ENCODE measurements at places on chromosomes 3 and 15. TPM values are rescaled to one million over a fixed set of nuclear protein-coding genes. Genes with fewer than 3 reads are reported as not detected.

The MINAR1 gene
- total RNA-seq = 0.22 TPM

The SLCO2A1 gene
- total RNA-seq = 13.8 TPM

The PTPRG gene
- 112 TPM for total RNA-seq

The SLC28A1 gene
- not detected for total RNA-seq

The LYZL4 gene
- not detected for total RNA-seq

- no peak for DNase-seq
These were observed 11.0 kb downstream of the SPTBN5 start for GRCh38 chr15:41882689-41883483.

DNA sequence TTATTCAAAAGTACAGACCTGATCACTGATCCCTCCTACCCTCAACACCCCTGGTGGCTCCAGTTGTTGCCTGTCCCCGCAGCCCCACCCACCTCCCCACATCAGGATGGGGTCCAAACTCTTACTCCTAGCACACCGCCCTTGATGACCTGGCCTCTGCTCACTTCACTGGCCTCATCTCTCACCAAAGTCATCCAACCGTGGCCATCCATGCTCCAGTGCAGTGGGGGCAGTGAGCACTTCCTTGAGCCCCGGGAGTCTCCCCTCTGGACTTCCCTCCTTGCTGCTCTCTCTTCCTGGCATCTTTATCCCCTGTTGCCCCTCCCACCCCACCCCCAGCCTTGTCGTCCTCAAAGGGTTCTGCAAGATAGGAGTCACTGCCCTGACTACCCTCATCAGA is 191.1 kb downstream of the CACNA2D3 start:
- DNase-seq = no peak

GRCh38 chr3:106673926-106674569 is 703.2 kb upstream of the CCDC54 start:
- DNase-seq = no peak

- DNase-seq = no peak
These were observed 142.3 kb downstream of the KLHL25 start for GRCh38 chr15:85652457-85652856.

- peak; percentile 76 for DNase-seq
These were observed 17.1 kb downstream of the TRAIP start for GRCh38 chr3:49839193-49839809.

GRCh38 chr3:41898631-41899030 is 63.3 kb downstream of the ULK4 start:
- no peak for DNase-seq

- DNase-seq = no peak
These were observed 11.4 kb upstream of the MEX3B start for GRCh38 chr15:82056958-82057823.

- no peak for DNase-seq
These were observed 169.2 kb downstream of the UBE2E2 start for GRCh38 chr3:23372285-23372684.

- DNase-seq = no peak
These were observed 507.0 kb downstream of the ZPLD1 start for GRCh38 chr3:102941786-102942185.

- DNase-seq = no peak
These were observed 29.6 kb downstream of the PPP4R2 start for GRCh38 chr3:73026111-73026759.

DNA sequence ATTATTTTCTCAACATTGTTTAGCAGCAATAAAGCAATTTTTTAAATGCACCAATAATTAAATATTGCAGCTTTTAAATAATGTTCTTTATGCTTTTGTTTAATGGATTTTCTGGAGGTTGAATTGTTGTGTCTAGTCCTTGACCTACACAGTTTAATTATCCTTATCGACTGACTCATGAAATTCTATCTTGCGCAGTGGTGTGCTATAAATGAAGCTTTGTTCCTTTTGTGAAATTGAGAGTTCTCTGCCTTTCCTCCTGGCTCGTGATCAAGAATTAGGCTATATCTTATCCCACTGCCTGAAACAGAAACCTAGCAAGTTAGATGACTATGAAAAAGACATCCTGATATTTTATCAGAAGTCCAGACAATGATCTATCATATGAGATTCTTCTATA is 37.0 kb upstream of the PIK3R4 start:
- DNase-seq = no peak

- DNase-seq = no peak
These were observed 558.5 kb downstream of the FOXP1 start for GRCh38 chr3:71025010-71025409.

GRCh38 chr15:29091666-29092065 is 178.0 kb downstream of the NSMCE3 start:
- DNase-seq = no peak

GRCh38 chr3:61520966-61521628 is 40.3 kb upstream of the PTPRG start:
- DNase-seq = no peak

DNA sequence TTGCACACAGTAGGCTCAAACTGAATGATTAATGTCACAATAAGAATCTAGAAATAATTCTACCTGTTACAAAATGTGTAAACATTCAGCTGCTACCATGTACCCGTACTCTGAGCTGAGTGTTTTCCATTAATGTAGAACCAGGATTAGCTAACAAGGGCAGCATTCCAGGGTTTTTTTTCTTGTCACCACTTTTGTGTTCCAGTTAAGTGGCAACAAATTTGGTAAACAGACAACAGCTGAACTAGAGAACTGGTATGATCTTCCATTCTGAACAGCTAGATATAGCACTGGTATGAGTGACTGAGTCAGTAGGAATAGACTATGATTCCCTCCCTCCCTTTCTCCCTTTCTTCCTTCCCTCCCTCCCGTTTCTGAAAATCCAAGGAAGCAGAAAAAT is 229.4 kb downstream of the CD47 start:
- DNase-seq = no peak

- peak; percentile 34 for DNase-seq
These were observed 58.0 kb downstream of the CMTM8 start for GRCh38 chr3:32296251-32297204.

DNA sequence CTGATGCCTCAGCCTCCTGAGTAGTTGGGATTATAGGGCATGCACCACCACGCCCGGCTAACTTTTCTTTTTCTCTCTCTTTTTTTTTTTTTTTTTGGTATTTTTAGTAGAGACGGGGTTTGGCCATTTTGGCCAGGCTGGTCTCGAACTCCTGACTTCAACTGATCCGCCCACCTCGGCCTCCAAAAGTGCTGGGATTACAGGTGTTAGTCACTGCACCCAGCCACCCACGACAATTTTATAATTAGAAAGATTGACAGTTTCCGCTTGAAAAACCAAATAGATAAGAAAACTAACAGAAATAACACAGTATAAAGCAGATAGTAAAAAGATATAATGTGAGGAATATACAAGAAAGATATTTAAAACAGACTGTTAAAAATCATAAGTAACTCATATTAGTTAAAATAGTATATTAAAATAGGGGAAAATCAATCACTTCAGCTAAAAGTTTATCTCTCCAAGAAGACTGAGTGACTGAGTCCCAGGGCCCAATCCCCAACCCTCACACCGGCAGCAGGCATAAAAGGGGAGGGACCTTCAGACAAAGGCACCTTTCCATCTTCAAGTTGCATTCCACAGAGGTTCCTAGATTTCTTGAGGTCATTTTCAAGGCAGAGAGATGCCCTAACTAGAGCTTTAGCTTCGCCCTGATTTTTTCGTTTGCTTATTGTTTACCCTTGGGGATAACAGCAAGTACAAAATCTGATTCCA is 1.4 kb upstream of the WHAMM start:
- no peak for DNase-seq

- peak; percentile 16 for DNase-seq
These were observed 1560.4 kb downstream of the OTOL1 start for GRCh38 chr3:163056874-163057497.

DNA sequence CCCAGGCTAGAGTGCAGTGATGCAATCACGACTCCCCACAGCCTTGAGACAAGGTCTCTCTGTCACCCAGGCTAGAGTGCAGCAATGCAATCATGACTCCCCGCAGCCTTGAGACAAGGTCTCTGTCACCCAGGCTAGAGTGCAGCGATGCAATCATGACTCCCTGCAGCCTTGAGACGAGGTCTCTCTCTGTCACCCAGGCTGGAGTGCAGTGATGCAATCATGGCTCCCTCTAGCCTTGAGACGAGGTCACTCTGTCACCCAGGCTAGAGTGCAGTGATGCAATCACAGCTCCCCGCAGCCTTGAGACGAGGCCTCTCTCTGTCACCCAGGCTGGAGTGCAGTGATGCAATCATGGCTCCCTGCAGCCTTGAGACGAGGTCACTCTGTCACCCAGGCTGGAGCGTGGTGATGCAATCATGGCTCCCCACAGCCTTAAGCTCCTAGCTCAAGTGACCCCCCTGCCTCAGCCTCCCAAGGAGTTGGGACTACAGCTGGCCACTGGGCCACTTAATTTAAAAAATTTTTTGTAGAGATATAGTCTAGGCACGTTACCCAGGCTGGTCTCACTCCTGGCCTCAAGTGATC is 26.1 kb downstream of the TFRC start:
- no peak for DNase-seq

GRCh38 chr15:66220601-66221000 is 32.9 kb downstream of the MEGF11 start:
- DNase-seq = no peak

GRCh38 chr15:65416845-65417416 is 5.8 kb downstream of the IGDCC4 start:
- DNase-seq = no peak

GRCh38 chr3:120554812-120555606 is 41.1 kb upstream of the NDUFB4 start:
- DNase-seq = no peak

Measured in tibial nerve (tissue), 4 donors.